Sciatic nerve (tissue), 2 donors: ENCODE measurements at places on chromosomes 12 and 14.
A peak's percentile ranks its signal among the peaks of the same experiment; 100 is the strongest.

DNA sequence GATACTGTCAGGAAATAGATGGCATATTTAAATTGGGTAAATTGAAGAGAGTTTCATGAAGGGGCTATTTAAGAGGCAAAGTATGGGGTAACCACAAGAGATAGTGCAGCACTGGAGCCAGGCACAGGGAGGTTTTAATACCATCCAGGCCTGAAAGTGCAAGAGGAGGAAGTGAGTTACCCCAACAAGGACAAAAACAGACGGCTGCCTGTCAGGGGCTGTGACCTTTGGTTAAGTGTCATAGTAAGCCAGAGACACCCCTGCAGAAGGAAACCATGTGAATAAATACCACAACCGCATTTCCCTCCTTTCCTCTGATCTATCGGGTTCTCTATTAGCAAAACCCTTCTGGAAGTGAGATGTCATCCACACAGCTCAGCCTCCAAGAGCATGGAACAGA lies 122.0 kb upstream of the DHRS4 start:
- no peak for DNase-seq

- no peak for DNase-seq
Measured at GRCh38 chr14:73058922-73059673, 764 bp downstream of the RBM25 start.

DNA sequence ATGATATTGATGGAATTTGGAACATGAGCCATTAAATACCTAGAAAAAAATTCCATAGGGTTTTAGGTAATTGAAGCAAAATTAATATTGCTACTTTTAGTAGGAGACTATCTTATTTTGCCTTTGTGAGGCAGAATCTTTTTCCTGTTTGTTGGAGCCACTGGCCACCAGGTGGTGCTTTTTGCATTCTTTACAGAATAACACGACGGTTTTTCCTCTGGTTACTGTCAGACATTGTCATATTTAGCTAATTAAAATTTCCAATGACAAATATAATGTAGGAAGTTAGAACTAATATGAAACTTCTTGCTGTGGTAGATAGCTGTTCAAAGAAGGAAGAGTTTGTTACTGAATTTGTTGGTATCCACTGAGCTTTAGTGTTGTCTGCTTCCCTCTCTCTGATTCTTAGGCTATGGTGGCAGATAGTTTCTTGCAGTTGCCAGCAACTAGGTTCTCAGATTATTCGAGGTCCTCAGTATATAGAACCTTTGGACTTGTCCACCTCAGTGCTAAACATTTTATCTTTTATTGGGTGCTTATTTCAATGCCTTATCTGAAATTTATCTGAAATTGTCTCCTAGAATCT lies 25.7 kb downstream of the RAB21 start:
- peak; percentile 64 for DNase-seq

GRCh38 chr14:26845151-26845818 lies 247.5 kb upstream of the NOVA1 start:
- DNase-seq = no peak

GRCh38 chr12:126706300-126706699 lies 1560.7 kb upstream of the TMEM132C start:
- no peak for DNase-seq

- no peak for DNase-seq
Measured at GRCh38 chr12:54660320-54660962, 12.3 kb upstream of the DCD start.

- no peak for DNase-seq
Measured at GRCh38 chr14:102683399-102684297, 91.2 kb downstream of the RCOR1 start.

- DNase-seq = no peak
Measured at GRCh38 chr14:90455100-90455571, 58.3 kb downstream of the CALM1 start.

DNA sequence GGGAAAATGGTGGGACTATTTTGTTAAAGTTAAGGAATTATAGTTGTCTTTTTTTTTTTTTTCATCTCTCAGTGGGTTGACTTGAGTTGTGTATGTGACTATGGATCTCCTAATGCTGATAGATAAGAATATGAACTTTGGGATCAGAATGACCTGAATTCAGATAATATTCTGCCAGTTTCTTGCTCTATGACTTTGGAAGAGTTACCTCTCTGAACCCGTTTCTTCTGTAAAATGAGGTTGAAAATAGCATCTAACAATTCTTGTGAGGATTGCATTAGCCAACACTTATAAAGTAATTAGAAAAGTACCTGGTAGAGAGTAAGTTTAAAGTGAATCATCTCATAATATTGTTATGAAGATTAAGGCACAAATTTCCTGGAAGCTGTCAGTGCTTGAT lies 18.4 kb downstream of the EID3 start:
- no peak for DNase-seq

DNA sequence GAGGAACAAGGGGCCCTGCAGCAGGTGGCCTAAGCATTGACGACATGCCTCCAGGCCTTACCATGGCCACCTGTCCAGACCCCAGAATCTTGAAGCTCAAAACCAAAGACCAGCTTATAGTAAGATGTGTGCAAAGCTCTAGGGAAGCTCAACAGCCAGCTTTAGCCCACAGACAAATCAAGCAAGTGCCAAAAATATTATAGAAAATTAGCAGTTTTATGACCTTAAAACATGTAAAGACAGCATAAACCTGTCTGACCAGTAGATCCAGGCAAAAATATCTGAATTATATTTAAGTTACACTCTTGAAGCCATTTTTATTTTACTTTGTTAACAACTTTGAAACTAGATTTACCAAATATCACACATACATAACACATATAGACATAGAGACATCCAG lies 90.6 kb downstream of the TXNDC16 start:
- no peak for DNase-seq

DNA sequence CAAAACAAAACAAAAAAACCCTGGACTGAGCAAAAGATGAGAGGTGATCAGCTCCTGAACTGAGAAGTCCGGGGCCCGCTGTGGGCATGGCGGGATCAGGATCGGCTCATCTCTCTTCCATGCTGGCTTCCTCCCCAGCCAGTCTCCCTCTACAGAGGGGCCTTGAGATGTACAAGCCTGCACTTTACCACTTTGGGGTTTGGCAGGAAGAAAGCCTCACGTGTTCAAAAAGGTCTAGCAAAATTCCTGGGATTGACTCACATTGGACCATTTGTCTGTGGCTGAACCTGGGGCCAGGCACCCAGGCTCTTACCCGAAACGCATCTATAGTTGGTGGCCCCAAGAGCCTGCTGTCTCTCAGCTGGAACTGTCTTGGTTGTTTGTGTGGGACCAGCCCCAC lies 89.0 kb downstream of the SLC24A4 start:
- DNase-seq = no peak
